Bronchus fibroblast of lung (primary cell): ENCODE measurements at places on chromosomes 5 and 9. TPM values are rescaled to one million over a fixed set of nuclear protein-coding genes. Genes with fewer than 3 reads are reported as not detected.

NR5A1 gene
- total RNA-seq, result not detected in 2 replicates

NDST1 gene
- total RNA-seq, result 48.6 and 58.3 TPM in 2 replicates

IRX1 gene
- not detected in 2 replicates for total RNA-seq

PCDHGA7 gene
- 0.50 and 0.89 TPM in 2 replicates for total RNA-seq

IL3 gene
- not detected in 2 replicates for total RNA-seq

PCDHA2 gene
- not detected in 2 replicates for total RNA-seq

IRX4 gene
- under 0.01 TPM in 1 of 2 replicates, not detected in the other for total RNA-seq

ATP10B gene
- total RNA-seq, result not detected in 2 replicates

TCF7 gene
- 2.7 and 4.3 TPM in 2 replicates for total RNA-seq

ZFP62 gene
- total RNA-seq, result 11.3 and 12.5 TPM in 2 replicates

KCTD16 gene
- total RNA-seq, result 0.15 and 0.17 TPM in 2 replicates

PIP5K1B gene
- not detected in 2 replicates for total RNA-seq

LCN2 gene
- not detected in 2 replicates for total RNA-seq

CDHR2 gene
- not detected in 2 replicates for total RNA-seq

MAMDC2 gene
- 2.2 and 2.5 TPM in 2 replicates for total RNA-seq

TMEM171 gene
- total RNA-seq, result 2.2 and 3.0 TPM in 2 replicates

FAM221B gene
- total RNA-seq, result not detected in 2 replicates

SREK1IP1 gene
- 4.4 and 7.0 TPM in 2 replicates for total RNA-seq

TMEM267 gene
- total RNA-seq, result 4.2 and 5.6 TPM in 2 replicates

GLDC gene
- total RNA-seq, result 0.30 and 0.34 TPM in 2 replicates

LECT2 gene
- not detected in 2 replicates for total RNA-seq
